SK-MEL-5 (cell line): ENCODE measurements at places on chromosomes 1 and 21. TPM values are rescaled to one million over a fixed set of nuclear protein-coding genes. Genes with fewer than 3 reads are reported as not detected.
A peak's percentile ranks its signal among the peaks of the same experiment; 100 is the strongest.

The HMCN1 gene
- 128 and 150 TPM in 2 replicates for total RNA-seq

The H6PD gene
- 9.8 and 10.4 TPM in 2 replicates for total RNA-seq

The KRTAP19-2 gene
- total RNA-seq, result not detected in 2 replicates

The EPRS1 gene
- total RNA-seq, result 145 and 153 TPM in 2 replicates

The LCE1B gene
- total RNA-seq, result not detected in 2 replicates

DNA sequence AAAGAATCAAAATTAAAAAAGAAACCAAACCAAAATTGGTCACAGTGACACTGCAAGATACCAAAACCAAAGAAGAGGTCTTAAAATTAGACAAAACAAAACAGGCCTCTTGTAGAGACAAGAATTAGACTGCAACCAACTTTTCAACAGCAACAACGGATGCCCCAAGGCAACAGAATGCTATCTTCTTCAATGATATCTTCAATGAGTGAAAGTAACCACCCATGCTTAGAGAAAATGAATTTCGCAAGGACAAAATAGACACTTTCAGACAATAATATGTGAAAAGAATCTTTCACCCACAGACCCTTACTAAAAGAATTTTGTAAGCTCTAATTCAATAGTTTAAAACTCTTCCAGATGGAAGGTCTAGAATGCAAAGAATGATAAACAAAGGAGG lies 41.7 kb downstream of the USP48 start:
- DNase-seq, result peak; percentile 48

DNA sequence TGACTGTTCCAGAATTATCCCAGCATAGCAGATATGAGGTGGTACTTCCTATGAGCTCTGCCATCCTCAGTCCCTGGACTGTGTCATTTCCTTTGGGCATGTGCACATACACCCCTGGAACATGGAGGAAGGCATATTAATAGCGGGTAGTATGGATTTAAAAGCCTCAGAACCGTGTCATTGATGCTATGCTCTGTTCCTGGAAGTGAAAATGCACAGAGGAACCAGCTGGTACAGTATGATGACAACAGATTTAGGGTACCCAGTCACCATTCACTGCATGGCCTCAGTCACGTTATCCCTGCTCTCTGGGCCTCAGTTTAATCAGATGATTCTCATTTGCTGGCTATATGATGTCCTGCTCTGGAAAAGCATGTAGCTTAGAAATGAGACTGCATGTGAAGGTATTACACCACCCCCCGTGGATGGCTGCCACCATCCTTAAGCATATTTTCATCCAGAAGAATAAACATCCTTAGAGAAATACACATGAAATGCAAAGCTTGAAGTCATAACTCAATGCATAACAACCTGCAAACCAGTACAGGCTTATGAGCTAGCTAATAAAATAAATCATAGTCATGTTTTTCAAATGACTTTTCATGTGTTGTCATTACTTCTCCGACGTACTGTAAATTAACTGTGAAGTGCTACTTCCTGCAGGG lies 37.8 kb downstream of the SETD4 start:
- DNase-seq, result no peak

DNA sequence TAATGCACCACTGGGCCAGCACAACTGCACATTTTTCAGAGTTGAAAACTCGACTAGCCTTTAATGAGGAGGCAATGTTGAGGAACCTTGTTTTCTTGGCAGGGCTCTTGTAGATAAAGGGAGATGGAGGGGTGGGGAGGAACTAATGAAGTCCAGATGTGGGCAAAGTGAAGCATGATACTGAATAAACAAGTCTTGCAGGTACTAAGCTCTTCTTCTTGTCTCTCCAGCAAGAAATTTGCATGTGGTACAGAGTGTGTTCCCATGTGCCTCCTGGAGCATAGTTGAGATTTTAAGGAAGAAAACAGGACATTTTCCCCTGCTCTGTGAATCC lies 47.0 kb downstream of the PLPP3 start:
- DNase-seq, result no peak

DNA sequence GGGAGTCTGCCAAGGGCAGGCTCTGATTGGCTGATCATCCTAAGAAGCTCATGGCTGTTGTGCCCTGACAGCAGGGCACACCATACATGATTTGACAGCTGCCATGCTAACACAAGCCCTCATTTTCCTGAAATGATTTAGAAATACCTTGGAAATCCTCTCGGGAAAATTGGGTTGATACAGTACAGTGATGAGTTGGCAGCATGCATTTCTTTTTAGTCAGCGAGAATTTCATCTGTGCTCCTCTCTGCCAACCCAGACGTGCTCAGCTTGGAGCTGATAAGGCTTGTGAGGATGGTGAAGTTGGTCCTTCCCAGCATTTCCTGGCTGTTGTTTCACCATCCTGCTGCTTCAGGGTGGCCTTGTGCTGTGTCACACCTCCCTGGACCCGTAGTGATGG lies 22.6 kb upstream of the KCNQ4 start:
- no peak for DNase-seq

DNA sequence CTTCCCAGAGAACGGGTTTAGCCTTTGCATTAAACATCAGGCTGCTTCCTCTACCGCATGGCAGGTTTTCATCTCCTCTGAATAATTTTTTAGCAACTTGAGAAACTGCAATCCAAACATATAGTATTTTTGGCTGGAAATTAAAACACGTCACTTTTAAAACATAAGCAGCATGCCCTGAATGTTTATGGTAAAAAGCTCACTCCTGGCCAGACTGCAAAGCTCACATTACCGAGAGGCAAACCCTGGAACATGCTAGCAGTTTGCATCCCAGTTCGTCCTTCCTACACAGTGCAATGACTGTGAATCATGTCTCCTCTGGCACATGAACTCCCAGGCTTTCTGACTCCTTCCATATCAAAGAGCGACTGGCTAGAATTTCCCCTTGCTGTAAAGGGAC lies 312.3 kb downstream of the RRAGC start:
- no peak for DNase-seq

DNA sequence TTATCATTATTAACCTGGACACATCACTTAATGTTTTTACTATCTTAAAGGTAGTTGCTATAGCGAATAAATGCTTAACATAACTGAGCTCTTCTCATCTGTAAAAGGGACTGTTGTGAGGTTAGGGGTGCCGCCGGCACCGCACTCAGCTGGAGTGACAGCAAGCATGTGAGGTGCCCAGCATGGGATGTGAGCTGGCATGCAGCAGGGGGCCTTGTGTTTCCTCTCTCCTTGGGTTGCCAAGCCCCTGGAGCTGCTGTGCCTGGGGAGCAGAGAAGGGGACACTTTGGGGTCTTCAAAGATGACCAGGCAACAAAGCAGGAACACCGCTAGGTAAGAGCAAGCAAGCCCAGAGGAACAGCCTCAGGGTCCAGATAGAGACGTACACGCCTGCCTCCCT lies 2.1 kb upstream of the ZC3H12A start:
- no peak for DNase-seq

DNA sequence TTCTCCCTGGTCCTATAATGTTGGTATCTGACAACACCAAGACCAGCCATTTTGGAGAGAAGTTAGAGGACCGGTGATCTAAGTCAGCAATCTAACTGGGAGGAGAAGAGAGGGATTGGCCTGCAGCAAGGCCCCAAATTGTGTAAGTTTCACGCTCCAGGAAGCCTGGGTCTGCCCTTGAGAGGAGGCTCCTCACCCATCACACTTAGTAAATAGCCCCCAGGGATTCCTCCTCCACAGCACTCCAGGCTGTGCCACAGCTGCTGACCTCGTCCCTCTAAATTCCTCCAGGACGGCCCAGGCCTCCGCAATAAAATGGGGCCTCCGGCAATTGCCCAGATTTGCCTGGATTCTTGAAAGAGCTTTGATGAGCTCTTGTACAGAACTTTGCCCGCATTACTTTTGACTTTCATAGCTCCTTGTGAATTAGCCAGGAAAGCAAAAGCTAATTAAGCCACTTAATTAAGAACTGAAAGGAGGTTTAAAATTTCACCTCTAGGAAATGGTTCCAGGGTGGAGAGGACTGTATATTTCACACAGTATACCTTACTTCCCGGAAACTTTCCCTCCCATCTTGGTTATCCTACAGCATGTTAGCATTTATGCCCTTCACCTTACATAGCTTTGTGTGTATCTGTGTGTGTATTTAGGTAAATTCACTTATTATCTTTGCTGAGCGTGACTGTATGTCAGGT lies 90.5 kb downstream of the LAMC2 start:
- DNase-seq, result no peak

GRCh38 chr1:224211206-224211962 lies 28.3 kb downstream of the DEGS1 start:
- no peak for DNase-seq

DNA sequence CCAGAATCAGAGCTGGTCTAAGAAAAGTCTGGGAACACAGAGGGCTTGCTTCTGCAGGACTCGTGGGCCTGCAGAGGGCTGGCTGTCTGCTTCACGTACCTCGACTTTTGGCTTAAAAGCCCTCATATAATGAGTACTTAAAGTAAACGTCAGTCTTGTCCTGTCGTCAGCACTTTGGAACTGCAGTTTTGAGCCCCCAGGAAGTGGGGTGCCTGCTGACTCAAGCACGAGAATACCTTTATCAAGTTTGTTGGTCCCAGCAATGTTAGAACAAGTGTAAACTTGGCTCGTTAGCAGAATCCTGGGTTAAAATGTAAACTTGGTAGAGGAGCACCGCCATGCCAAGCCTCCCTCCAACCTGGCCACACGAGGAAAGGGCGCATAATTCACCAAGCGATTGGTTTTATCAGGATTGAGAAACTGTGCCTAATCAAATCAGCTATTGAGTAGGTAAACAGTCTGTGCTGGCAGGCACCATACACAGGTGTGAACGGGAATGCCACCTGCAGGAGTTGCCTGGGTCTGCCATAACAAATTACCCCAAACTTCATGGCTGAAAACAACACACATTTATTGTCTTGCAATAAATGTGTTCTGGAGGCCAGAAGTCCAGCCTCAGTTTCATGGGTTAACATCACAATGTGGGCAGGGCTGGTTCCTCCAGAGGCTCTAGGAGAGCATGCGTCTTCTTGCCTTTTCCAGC lies 45.0 kb upstream of the FHAD1 start:
- no peak for DNase-seq

- peak; percentile 87 for DNase-seq
Observed at GRCh38 chr1:177145106-177146070, 19.1 kb downstream of the ASTN1 start.

- no peak for DNase-seq
Observed at GRCh38 chr1:224781800-224782199, 147.7 kb upstream of the DNAH14 start.

- no peak for DNase-seq
Observed at GRCh38 chr1:55278378-55278777, 63.2 kb upstream of the USP24 start.

DNA sequence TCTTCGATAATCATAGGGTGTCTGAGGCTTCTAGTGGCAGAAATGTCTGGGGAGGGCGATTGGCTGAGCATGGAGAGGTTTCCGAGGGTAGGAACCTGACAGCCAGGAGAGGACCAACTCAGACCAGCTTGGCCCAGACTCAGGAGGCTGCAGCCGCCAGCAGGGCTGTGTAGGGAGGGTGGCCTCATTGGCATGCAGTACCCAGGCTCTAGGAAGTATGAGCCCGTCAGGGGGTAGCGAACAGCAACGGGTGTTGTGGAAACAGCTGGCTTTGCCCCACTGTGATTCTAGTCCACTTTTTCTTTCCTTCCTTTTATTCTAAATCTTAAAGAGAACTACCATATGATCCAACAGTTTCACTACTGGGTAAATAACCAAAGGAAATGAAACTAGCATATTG lies 103.3 kb downstream of the DIRAS3 start:
- no peak for DNase-seq

DNA sequence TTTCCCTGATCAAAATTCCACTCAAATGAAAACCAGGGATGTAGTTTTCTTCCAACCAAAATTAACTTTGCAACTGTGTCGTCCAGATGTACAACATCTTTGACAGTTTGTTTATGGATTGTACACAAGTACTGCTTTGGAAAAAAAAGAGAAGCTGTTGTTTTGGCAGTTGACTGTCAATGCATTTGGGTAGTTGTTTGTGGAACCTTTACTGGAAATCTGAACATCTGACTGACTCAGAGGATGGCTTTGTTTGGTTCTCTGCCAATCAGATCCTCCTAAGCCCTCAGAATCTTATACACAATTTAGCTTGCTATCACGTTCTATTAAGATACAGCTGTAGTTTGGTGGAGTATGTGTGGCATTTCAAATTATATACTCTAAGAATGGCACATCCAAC lies 195.0 kb downstream of the KCNK2 start:
- DNase-seq, result no peak

DNA sequence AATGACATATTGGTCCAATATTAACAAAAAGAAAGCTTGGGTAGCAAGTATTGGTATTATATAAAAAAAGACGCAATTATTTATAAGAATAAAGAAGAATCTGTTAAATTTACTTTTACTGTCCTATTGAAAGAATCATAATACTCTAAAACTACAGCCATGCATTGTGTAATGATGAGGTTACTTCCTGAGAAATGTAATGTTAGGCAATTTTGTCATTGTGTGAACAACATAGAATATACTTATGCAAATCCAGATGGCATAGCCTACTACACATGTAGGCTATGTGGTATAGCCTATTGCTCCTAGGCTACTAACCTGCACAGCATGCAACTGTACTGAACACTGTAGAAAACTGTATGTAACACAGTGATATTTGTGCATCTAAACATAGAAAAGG lies 121.2 kb upstream of the PTGFR start:
- no peak for DNase-seq

DNA sequence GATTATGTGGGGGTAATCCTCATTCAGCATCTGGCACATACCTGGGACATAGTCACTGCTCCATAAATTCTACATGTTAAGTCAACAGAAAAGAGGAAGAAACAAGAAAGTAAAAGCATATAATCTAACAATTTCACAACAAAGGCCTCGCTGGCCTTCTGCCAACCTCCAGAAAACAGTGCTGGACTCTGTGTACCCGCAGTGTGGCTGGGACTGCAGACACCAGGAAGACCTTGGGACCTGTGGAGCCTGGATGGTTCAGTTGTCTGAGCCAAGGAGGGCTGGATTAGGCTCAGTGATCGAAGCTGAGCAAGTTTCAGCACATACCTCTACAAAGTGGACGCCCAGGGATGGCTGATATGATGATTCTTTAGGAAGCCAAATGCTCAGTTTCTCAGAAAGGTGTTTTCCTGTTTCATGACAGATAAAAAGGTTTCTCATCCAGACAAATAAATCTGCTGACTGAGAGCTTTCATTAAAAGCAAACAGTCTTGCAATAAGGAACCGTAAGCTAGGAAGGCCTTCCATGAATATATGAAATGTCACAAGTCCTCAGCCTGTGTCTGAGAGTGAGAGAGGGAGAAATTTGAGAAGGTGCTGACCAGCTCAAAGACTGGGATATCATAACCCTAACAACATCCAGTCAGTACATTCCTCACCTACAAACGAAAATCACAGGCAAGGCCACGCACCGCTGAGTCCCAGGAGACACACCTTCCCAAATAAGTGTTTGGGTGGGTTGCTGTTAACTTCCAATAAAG lies 48.4 kb downstream of the CAPZB start:
- no peak for DNase-seq

DNA sequence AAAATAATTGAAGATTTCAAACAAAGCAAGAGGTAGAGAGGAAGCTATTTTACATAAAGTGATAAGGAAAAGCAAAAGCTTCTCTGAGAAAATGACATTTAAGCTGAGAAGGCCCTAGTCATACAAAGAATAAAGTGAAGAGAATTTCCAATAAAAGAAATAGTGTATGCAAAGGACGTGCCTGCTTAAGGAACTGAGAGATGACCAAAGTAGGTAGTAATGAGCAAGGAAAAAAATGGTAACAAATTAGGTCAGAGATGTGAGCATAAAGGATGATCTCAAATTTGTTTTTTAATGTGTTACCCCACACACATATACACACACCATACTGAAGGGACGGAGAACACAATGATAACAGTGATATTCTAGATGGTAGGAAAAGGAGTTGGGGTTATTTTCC lies 46.4 kb downstream of the NRIP1 start:
- no peak for DNase-seq
